Type B pancreatic cell (in vitro differentiated cells): ENCODE measurements at places on chromosomes 1 and 21. TPM values are rescaled to one million over a fixed set of nuclear protein-coding genes. Genes with fewer than 3 reads are reported as not detected.

Gene EPHB2
- total RNA-seq: 40.3 and 44.6 TPM in 2 replicates

Gene WDR64
- not detected in 2 replicates for total RNA-seq

Gene CELA3A
- 0.40 TPM in 1 of 2 replicates, not detected in the other for total RNA-seq

Gene MYCL
- total RNA-seq: 19.5 and 36.5 TPM in 2 replicates

Gene ATP6V1G3
- total RNA-seq: 0.69 and 0.89 TPM in 2 replicates

Gene CYP4Z1
- not detected in 2 replicates for total RNA-seq

Gene SLC1A7
- not detected in 2 replicates for total RNA-seq

Gene SPATA21
- total RNA-seq: not detected in 2 replicates

Gene SYCP1
- total RNA-seq: not detected in 2 replicates

Gene S100A7
- total RNA-seq: 6.2 and 10.2 TPM in 2 replicates

Gene CD5L
- total RNA-seq: not detected in 2 replicates

Gene MIXL1
- total RNA-seq: 0.14 and 0.63 TPM in 2 replicates

Gene UTS2
- total RNA-seq: not detected in 2 replicates

Gene PTAFR
- total RNA-seq: 0.48 and 0.95 TPM in 2 replicates
